ENCODE measurements at places on chromosomes 2 and 18. TPM values are rescaled to one million over a fixed set of nuclear protein-coding genes. Genes with fewer than 3 reads are reported as not detected.

Gene UCN
- 4.6 TPM for total RNA-seq

Gene TRPM8
- total RNA-seq = not detected

Gene IL36G
- not detected for total RNA-seq

Gene CRYGD
- total RNA-seq = not detected

Gene DNAJC5G
- not detected for total RNA-seq

Data from breast epithelium (tissue), 4 donors.